ENCODE measurements at places on chromosomes 6 and 20. TPM values are rescaled to one million over a fixed set of nuclear protein-coding genes. Genes with fewer than 3 reads are reported as not detected.

GRCh38 chr20:51945177-51945576 lies 142.9 kb upstream of the SALL4 start:
- no peak overlapping the region for H3K4me3 ChIP-seq
- no peaks in the 10 kb centered on the region for H3K27me3 ChIP-seq
- H3K4me1 ChIP-seq, result no peaks in the 10 kb centered on the region
- H3K36me3 ChIP-seq, result no peaks in the 10 kb centered on the region

DNA sequence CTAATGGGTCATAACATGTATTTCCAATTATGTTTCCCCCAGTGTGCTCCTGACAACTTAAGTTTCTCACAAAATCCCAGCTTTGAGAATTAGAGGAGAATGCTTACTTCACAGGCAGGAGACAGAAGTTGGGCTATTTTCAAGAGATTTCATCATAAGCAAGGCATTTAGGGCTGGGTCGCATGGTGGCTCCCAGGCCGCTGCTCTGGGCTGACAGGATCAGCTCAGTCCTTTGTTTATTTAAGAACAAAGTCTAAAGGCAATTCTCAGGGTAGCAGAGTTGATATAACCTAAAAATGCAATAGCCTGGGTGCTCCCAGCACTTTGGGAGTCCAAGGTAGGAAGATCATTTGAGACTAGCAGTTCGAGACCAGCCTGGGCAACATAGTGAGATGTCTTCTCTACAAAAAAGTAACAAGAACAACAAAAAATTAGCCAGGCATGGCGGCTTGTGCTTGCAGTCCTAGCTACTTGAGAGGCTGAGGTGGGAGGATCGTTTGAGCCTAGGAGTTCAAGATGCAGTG lies 10.9 kb downstream of the FOXQ1 start:
- no peak overlapping the region for H3K4me3 ChIP-seq
- no peaks in the 10 kb centered on the region for H3K27me3 ChIP-seq
- no peaks in the 10 kb centered on the region for H3K36me3 ChIP-seq
- DNase-seq, result no peak
- H3K4me1 ChIP-seq, result 0 out of 2 replicates have a peak, but pooled peaks cover 4% of the 10 kb centered on the region
- no peak overlapping the region for H3K27ac ChIP-seq

BTBD9 gene
- total RNA-seq, result 5.3 TPM

- no peaks in the 10 kb centered on the region for H3K36me3 ChIP-seq
- no peak for DNase-seq
- H3K27ac ChIP-seq, result peak overlapping the region; percentile 7
- H3K4me1 ChIP-seq, result peaks cover 17% of the 10 kb centered on the region
- H3K4me3 ChIP-seq, result no peak overlapping the region
These were observed 223.9 kb downstream of the PRL start for GRCh38 chr6:22072949-22073348.

CYP24A1 gene
- 0.12 TPM for total RNA-seq

DNA sequence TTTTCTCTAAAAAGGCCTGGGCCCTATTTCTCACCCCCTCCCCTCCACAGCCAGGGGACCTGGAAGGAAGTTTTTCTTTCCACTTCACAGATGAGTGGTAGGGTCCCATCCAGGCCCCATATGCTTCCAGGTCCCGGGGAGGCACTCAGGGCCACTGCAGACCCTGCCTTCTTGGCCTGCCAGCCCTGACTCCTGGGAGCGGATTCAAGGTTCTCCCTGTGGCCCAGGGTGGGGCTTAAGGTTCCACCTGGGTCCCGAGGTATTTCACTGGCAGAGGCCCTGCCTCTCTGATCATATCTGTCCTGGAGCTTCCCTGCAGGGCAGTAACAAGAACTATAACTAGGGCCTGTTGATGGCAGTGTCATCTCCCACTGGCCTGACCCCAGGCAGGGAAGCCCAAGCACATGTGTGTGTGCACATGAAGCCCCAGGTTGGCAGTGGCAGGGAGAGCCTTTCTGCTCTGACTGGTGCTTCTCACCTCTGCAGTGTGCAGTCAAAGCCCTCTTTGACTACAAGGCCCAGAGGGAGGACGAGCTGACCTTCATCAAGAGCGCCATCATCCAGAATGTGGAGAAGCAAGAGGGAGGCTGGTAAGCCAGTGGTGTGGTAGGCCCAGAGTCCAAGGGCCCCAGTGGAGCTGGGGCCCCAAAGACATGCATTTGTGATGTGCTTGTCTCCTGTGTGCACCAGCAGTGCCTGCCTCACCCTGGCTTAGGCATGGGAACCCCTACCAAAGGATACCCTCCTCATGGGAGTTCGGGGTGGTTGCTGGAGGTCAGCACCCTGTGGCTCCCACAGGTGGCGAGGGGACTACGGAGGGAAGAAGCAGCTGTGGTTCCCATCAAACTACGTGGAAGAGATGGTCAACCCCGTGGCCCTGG lies 31.2 kb downstream of the PLCG1 start:
- no peaks in the 10 kb centered on the region for H3K27me3 ChIP-seq
- H3K27ac ChIP-seq, result no peak overlapping the region
- no peak for DNase-seq
- H3K36me3 ChIP-seq, result peaks cover 21% of the 10 kb centered on the region

GRCh38 chr6:136920216-136920615 lies 1.9 kb upstream of the SLC35D3 start:
- no peaks in the 10 kb centered on the region for H3K36me3 ChIP-seq
- peak overlapping the region; percentile 68 for H3K4me3 ChIP-seq
- peaks cover 20% of the 10 kb centered on the region for H3K4me1 ChIP-seq
- no peak overlapping the region for H3K27ac ChIP-seq

DNA sequence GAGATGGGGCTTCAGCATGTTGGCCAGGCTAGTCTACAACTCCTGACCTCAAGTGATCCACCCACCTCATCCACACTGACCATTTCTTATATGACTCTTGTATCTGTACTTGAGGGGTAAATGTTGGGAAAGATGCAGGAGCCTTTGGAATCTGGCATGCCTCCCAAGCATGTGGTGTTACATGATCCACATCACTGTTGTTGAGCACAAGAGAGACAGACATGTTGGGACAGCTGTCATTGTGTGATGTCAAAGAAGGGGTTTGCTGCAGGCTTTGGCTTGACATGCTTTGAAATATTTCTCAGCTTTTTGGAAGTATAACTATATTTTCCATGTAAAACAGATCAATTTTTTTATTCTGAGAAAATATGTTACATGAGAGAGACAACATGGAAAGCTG lies 139.9 kb downstream of the MOXD1 start:
- no peak overlapping the region for H3K4me3 ChIP-seq
- H3K4me1 ChIP-seq, result no peaks in the 10 kb centered on the region
- no peak for DNase-seq
- H3K27ac ChIP-seq, result no peak overlapping the region

DNA sequence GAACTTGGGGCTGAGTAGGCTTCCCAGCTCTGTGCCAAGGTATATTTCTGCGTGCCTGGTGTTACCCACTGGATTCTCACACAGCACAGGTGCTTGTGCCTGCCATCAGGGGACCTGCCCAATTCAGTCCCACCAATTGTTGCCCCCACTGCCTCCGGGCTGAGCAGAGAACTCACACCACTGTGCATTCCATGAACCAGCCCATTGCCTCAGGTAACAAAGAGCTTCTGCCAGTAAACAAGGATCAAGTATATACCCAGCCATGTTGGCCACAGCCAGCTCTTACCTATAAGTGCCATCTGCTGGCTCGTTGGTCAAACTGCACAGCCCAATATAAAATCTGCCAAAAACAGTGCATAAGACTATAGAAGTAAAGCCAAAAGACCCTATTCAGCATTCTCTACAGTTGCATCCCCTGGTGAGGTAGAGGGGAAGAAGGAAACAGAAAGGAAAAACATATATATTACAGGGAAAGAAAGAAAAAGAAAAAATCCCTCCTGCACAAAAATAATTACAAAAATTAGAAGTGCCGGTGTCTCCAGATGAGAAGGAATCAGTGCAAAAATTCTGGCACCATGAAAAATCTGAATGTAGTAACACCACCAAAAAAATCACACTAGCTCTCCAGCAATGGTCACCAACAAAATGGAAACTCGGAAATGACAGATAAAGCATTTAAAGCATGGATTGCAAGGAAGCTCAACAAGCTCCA lies 241.4 kb downstream of the IBTK start:
- no peaks in the 10 kb centered on the region for H3K27me3 ChIP-seq
- 0 out of 2 replicates have a peak, but pooled peaks cover 3% of the 10 kb centered on the region for H3K36me3 ChIP-seq
- peaks cover 1% of the 10 kb centered on the region for H3K4me1 ChIP-seq
- peak; percentile 63 for DNase-seq
- H3K27ac ChIP-seq, result no peak overlapping the region

SH3BGRL2 gene
- total RNA-seq, result 23.8 TPM

TOX2 gene
- 1.5 TPM for total RNA-seq

Measured in GM23338 (cell line).